Neural progenitor cell (in vitro differentiated cells): ENCODE measurements at places on chromosomes 5 and 9. TPM values are rescaled to one million over a fixed set of nuclear protein-coding genes. Genes with fewer than 3 reads are reported as not detected.

DNA sequence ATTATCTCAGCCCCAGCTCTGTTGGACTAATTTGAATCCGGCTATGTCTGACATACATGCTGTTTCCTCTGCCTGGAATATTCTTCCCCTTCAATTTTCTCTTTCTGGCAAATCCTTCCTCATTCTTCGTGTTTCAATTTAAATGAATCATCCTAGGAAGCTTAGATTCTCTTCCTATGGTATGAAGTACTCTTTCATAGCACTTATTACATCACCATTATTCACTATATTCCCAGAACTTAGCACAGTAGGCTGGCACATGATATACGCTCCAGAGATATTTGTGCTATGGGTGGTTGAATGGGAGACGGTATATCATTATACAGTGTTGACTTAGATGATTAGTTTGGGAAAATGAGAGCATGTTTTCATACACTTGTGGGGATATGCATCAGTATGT, 91.0 kb upstream of the JAK2 start:
- no peak for DNase-seq

DNA sequence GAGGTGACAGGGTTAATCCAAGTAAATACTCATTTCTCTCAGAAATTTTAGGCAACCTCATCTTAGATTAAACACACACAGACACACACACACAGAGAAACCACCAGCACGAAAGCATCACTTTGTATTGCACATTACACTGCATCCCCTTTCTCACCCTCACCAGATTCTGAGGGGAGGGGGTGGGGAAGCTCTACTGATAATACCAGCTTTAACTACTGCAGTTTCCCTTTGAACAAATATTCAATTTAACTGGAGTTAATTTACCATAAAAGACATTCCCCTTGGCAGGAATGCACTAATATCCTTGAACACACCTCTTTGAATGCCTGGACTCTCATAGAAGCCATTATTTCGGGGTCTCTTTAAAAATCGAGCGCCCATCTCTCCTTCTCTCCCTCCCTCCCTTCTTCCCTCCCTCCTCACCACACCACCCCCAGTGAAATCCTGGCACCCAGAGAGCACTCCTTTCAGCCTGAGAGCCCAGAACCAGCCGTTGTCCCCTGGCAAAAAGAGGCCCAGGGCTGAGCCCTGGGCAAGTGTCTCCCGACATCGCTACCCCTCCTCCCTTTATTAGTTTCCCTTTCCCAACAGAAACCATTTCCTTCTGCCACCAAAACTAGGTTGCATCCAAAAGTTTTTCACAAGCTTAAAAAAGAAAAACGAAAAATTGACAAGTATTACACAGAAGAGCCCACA, 2.8 kb upstream of the NFIB start:
- DNase-seq = peak; percentile 14

DNA sequence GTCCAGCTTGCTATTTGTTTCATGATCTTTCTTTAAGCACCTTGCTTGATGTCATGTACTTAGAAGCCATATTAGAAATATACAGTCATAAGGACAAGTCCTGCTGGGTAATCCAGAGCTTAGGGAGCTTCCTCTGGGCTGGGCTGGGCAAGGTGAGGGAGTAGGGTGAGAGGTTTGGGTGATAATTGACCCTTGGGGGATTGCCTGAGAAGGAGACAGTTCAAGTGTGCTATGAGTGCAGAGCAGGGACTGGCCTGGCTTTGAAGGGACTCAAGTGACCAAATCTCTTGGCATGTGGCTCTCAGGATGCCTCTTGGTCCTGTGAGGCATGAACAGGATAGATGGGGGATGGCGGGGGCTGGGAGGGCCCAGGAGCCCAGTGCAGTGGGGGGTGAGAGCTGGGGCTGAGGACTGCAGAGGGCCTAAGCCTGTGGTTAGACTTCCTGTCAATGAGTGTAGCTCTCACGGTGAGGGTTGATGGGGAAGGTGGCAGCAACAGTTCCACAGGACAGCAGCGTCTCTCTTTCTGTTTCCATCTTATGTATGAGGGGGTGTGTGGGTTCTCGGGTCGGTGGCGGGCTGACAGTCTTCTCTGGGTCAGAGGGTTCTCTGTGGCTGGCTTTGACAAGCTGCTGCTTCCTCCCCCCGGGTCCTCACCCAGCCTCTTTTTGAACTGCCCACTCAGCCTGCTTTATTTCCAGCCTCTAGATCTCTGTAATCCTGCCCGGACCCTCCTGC, 53.5 kb downstream of the RGS3 start:
- DNase-seq = peak; percentile 26

DNA sequence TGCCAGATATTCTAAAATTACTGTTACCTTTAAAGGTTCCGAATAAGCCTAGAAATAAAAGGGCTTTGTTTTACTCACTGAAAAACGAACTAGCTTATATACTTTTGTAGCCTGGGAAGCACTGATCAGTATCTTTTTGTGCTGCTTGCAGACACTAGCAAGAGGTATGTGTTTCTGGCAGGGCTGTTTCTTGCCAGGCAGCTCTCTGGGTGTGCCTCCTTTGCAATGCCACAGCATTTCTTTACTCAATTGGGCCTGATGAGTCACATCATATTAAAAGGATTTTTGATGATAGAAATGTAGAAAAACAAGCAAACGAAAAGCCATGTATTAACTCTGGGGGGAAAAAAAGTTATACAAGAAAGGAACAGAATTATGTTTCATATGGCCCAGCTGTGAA, 35.6 kb downstream of the CD180 start:
- DNase-seq = no peak

- DNase-seq = peak; percentile 30
Measured at GRCh38 chr5:88190106-88190834, 78.4 kb downstream of the TMEM161B start.

GRCh38 chr5:168793841-168794837, 215.0 kb upstream of the PANK3 start:
- DNase-seq = no peak

The NDUFA8 gene
- total RNA-seq = 33.6 and 49.6 TPM in 2 replicates
